Breast epithelium (tissue), 4 donors: ENCODE measurements at places on chromosomes 4 and X.

- DNase-seq: no peak
These were observed 123.0 kb downstream of the ZNF827 start for GRCh38 chr4:145815626-145816025.

- no peak for DNase-seq
These were observed 143.2 kb downstream of the SH3KBP1 start for GRCh38 chrX:19744231-19744630.

- no peak for DNase-seq
These were observed 29.5 kb upstream of the TXLNG start for GRCh38 chrX:16756724-16757123.

DNA sequence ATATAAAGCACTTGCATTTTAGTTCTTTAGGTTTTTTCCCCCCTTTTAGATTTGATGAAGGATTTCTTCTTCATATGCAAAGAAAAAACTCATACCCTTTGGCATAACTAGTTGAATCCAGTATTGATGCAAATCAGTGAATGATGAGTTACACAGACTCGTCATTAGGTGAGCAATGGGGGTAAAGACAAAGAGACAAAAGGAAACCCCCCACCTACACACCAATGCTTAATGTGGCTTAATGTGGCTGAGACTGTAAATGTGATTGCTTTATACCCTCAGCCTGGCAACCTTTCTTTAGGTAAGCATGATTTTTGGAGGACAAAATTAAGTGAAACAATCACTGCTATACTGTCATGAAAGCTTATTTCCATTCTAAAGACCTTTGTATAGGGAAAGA is 39.5 kb downstream of the CD40LG start:
- DNase-seq: no peak
